NCI-H1436 treated with DMSO at 0.1 percent for 48 hours (cell line): ENCODE measurements at places on chromosomes 6 and 20.

GRCh38 chr6:149015535-149016525, 269.0 kb downstream of the UST start:
- no peak for DNase-seq

DNA sequence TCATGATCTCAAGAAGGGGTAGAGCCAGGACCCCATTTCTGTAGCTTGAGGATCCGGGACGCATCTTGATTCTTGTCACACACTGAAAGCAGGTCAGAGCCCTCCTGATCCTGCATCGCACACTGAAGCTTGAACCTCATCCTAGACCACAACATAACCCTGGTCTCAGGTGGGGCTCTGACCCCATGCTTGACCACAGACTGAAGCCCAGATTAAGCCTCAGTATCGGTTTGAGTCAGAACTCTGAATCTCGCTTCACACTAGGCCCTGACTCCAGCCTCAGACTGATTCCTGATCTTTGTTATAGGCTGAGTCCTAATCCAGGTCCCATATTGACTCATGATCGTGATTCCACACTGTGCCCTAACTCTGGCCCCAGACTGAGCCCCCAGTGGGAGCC, 8.5 kb upstream of the RSPO4 start:
- DNase-seq = no peak

- no peak for DNase-seq
These were observed 15.6 kb downstream of the VGLL2 start for GRCh38 chr6:117280922-117281321.

DNA sequence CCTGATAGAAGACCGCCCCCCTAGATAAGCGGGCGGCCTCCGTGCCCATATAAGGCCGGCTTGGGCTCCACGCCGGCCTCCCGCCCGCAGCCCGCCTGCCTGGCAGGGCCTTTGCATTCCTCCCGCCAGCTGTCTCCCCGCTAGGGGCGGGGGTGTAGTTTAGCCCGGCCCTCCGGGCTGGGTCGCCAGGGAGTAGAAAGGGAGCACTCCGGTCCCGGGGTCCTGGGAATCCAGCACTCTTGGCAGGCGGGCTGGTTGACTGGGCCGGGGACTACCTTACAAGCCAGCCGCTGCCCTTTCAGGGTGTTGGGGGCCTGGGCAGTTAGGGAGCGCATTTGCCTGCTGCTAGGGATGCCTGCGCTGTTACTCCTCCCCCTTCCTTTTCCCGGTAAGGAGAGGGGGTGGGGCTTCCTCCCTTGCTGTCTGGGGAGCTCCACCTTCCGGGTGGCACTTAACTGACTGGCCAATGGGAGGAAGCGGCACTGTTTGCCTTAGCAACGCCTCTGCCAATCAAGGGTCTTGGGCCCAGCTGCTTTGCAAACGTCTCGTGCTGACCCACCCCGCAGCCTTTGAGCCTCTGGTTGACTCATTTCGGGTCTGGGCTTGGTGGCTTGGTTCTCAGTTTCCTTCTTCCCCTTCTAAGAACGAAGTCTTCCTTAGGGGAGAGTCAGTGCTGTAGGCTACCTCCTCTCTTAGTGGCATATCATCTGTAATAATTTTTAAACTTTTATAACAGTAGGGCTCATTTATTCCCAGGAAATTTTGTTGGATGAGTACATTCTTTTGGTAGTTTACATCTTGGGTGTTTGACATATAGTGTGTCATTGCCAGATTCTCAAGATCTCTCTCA, 3.4 kb downstream of the SRF start:
- DNase-seq = peak; percentile 91

- DNase-seq = peak; percentile 7
These were observed 36.9 kb upstream of the FANCE start for GRCh38 chr6:35415065-35415891.

DNA sequence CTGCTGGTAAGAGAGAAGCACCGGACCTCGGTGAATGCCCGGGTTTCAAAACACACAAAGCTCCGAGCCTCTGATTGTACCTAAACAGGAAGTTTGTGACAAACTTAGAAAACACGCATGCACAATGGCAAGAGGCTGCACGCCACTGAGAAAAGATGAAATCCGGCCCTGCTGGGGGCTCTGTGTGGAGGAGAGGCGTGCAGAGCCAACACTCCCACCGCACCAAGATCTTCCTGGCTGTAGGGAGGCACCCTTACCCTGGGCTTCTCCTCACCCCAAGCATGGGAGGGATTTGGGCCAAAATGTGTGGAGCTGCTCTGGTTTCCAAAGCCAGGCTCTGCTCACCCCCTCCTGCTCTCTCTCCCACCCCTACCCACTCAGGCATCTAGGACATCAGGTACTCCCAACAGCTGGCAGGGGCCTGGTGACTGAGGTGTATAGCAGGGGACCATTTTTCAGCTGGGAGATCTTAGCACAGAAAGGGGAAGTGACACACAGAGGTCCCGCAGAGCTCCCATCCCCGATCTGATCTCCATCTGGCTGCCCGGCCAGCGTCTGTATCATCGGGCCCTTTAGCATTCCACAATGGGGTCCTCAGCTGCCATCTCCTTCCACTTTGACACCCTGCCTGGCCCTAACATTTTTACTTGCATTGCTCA, 84.2 kb downstream of the TRERF1 start:
- no peak for DNase-seq

DNA sequence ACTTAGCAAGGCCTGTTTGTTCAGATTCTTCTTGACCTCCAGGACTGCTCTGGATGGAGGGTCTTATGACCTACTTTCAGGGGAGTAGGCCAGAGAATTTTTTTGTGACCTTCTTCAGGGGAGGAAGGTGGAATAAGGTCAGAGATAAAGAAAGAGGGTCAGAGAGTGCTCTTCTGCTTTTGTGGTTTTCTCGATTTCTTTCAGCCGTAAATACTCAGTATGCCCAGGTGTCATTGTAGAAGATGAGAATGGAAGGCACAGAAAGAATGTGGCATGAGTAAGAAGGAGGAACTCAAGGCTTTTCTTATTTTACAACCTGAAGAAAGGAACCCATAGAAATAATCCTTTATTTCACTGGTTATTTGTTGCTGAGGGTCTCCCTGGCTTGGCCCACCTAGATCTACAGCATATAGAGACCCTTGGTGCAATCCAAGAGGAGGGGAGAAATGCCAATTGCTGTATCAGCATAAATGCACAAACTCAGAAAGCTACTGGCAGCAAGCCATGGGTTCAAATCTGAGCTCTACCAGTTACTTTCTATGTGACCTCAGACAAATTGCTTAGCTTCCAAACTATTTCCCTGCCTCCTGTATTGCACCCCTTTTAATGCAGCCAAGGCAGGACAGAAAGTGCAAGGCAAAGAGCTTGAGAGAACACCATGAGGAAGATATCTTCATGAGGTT, 68.0 kb downstream of the OLIG3 start:
- no peak for DNase-seq

DNA sequence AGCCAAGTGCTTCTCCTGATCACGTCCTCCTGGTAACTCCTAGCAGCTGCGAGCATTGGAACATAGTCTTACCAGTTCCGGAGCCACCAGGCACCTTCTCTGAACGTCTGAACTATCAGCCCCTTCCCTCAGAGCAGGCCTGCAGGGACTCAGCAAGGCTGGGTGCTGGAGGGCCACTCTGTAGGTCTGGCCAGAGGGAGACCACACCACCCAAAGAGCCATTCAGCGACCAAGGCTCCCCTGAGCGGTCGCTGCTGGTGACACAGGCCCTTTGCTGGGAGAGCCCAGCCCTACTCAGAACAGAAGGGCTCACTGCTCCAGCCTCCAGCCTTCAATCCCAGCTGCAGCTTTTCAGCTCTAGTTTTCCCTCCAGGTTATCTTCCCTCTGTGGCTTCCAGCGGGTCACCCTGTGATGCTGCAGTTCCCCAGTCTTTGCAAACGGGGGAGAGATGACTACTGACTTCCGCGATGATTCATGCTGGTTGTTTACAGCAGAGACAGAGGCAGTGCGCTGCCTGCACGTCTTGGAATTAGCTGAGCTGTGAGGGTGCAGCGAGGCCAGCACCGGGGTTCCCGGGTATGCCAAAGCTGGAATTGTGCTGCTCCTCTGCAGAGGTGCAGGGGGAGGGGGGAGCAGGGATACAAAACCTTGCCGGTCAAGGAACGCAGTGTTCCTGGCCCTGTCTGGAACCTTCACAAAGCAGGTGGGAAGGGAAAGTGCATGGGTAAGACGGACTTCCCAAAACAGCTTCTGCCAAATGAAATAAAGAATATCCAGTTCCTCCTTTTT, 161.4 kb downstream of the LY86 start:
- no peak for DNase-seq
